Hematopoietic multipotent progenitor cell treated with erythropoietin and hydrocortisone succinate and interleukin-3 and kit ligand, for 17 days (in vitro differentiated cells): ENCODE measurements at places on chromosomes 5 and 9.

DNA sequence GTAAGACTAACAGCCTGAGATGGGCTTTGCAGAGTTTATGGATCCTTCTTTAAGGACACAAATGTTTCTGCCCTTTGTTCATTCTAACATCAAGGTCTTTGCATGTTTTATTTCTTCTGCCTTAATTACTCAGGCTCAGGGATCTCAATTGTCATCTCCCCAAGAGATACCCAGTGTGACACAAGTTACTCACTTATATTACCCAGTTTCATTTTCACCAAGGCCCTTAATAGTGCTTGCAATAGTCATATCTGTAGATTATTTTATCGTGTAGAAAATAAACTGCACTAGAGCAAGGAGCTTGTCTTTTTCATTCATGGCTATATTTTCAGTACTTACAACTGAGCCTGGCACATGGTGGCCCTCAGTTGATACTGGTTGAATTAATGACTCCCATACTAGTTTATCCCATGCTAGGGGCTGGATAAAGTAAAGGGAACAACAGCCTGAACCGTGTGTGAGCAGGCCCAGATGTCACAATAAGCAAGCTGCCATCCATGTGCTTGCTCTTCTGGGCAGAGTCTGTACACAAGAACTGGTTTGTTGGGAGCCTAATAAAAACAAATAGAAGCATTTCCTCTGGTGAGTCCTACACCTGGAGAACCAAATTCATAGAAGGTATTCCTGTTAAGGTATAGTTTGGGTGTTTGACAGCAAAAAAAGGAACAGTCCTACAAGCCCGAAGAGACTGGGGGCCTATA, 112.5 kb upstream of the CD180 start:
- no peak for DNase-seq

DNA sequence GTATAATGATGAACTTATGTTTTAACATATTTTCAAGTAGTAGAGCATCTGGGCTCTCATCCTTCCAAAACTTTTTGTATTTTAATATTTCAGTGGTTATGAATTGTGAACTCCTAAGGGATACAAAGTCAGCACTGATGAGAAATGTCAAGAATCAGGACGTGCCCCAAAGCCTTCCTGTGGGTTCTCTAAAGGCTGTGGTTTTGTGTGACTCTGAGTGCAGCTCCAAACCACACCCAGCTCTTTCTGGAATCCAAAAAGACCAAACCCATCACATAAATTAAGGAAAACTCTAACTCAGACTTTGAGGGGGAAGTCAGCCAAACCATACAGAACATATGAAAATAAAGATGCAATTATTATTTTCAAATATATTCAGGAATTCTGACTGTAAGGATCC, 40.8 kb upstream of the SMU1 start:
- DNase-seq, result no peak

DNA sequence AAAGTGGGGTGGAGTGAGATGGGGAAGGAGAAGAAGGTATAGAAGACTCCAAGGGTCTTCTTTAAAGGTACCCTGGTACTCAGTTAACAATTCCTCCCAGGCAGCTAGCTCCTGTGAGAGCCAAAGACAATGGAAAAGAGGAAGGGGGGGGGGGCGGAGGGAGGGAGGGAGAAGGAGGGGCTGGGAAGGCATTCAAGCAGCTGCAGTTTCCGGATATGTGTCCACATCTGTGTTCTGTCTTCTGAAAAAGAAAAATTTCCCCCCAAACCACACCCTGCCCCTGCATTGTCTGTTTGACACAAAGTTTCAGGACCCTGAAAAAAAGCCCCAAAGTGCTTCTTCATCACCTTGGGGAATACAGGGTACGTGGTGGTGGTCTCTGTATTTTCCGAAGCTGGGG, 11.1 kb downstream of the SPRY4 start:
- no peak for DNase-seq

GRCh38 chr5:124176692-124177091, 569.7 kb downstream of the ZNF608 start:
- no peak for DNase-seq

- DNase-seq, result no peak
Measured at GRCh38 chr9:119083673-119084072, 285.6 kb downstream of the BRINP1 start.

GRCh38 chr9:132531195-132531594, 51.2 kb upstream of the BARHL1 start:
- no peak for DNase-seq

- DNase-seq, result no peak
Measured at GRCh38 chr5:146698651-146699050, 179.9 kb downstream of the PPP2R2B start.

DNA sequence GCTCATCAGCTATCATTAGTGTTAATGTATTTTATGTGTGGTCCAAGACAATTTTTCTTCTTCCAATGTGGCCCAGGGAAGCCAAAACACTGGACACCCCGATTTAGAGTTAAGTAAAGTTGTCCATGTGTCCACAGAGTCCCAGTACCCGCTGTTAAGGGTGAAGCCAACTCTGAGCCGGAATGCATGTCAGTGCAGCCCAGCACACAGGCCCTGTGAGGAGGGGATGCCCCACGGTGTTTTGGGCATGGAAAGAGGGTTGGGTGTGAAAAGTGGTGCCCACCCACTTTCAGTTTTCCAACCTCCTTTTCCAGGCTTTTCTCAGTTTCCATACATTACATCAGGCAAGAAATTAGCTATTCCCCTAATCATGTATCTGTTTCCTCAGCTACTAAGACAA, 24.4 kb downstream of the SHC3 start:
- DNase-seq, result no peak

DNA sequence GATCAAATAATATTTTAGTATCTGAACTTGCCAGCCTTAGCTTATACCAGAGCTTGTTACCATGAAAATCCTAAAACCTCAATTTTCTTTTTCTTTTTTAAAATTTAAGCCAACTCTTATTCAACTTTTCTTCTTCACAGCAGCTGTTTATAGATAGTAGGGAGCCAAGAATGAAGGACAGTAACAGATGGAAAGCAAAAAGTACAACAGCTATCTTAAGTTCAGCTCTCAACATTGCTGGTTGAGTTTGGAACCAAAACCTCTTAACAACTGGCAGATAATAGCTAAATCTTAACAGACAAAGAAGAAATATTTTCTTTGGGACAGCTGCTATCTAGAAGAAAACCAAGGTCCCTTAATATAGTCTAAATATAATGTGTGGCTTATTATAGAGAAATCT, 74.7 kb downstream of the PJA2 start:
- no peak for DNase-seq

DNA sequence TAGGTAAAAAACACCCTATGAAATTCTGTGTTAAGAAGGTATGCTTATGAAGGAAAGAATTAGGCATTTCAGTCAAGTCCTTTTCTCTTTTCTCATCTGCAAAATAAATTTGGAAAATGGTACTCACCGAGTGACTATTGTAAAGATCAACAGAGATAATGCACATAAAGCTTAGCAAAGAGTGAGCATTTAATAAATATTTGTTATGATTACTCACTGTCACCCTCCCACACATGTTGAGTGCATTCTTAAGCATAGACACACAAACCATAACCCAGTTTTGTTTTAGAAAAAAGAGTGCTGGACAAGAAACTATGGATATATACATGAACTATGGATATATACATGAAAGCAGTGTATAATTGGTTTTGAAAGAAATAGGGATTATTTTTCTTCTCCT, 54.7 kb upstream of the PRLR start:
- no peak for DNase-seq

- no peak for DNase-seq
Measured at GRCh38 chr5:68673106-68673822, 420.6 kb upstream of the SLC30A5 start.

DNA sequence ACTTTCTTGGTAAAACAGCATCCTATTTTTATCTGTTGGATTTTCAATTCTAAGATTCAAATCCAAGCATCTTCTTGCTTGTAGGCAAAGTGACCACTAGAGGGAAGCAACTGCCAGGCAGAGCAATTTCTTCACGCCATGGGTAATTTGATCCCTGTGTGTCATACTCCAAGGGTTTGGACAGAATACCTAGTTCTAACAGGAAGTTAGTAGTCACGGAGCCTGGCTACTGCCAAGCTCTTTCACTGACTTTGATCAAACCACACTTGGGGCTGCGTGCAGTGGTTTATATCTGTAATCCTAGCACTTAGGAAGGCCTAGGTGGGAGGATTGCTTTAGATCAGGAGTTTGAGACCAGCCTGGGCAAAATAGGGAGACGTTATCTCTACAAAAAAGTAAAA, 473.6 kb upstream of the TNC start:
- DNase-seq, result no peak

GRCh38 chr5:85896514-85896913, 721.2 kb upstream of the COX7C start:
- no peak for DNase-seq

- no peak for DNase-seq
Measured at GRCh38 chr9:117359910-117360309, 54.9 kb downstream of the ASTN2 start.

DNA sequence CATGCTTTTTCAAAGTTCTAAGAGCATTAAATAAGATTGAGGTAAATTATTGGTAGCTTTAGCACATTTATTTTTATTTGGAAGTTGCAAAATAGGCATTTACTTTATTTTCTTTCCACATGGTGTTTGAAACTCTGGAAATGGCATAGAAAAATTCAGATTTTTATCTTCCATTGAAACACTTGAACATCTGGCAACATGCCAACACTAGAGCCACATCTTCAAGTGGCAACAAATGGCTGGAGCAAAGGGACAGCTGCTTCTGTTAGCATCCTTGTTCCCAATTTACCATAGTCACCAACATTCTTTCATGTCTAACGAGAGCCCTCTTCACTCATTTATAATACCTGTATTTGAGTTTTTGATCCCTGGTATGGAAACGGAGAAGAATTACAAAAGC, 539.9 kb downstream of the ZNF608 start:
- no peak for DNase-seq

GRCh38 chr5:151684690-151685361, 1.9 kb downstream of the SPARC start:
- DNase-seq, result no peak

DNA sequence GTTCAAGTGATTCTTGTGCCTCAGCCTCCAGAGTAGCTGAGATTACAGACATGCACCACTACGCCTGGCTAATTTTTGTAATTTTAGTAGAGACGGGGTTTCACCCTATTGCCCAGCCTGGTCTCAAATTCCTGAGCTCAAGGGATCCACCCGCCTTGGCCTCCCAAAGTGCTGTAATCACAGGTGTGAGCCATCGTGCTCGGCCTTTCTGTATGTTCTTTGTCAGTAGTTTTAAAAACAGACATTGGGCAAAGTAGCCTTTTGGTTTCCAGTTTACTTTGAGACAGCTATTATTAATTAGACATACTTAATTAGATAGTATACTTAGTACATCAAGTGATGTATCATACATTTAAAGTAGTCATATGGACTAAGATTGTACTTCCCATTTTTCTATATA, 45.2 kb downstream of the RBM27 start:
- no peak for DNase-seq
